Prostate gland (tissue), 2 donors: ENCODE measurements at places on chromosomes 12 and 14. TPM values are rescaled to one million over a fixed set of nuclear protein-coding genes. Genes with fewer than 3 reads are reported as not detected.

- H3K4me3 ChIP-seq = no peak overlapping the region
- no peaks in the 10 kb centered on the region for H3K27me3 ChIP-seq
- no peaks in the 10 kb centered on the region for H3K4me1 ChIP-seq
- no peak for DNase-seq
These were observed 12.5 kb upstream of the MTERF2 start for GRCh38 chr12:106999446-106999845.

- H3K27ac ChIP-seq = no peak overlapping the region
- no peaks in the 10 kb centered on the region for H3K27me3 ChIP-seq
These were observed 473.5 kb upstream of the MGAT4C start for GRCh38 chr12:86729739-86730138.

GRCh38 chr12:116968986-116969385, 58.2 kb downstream of the FBXW8 start:
- no peaks in the 10 kb centered on the region for H3K27me3 ChIP-seq
- no peaks in the 10 kb centered on the region for H3K36me3 ChIP-seq
- no peaks in the 10 kb centered on the region for H3K4me1 ChIP-seq
- H3K4me3 ChIP-seq = no peak overlapping the region

Gene GLIPR1L2
- 1.8 TPM for total RNA-seq

Gene KLRB1
- not detected for total RNA-seq
